Stimulated activated CD8-positive, alpha-beta memory T cell treated with anti-CD3 and anti-CD28 coated beads, Interleukin-15, amount 100 ng/mL, for 48 hours (primary cell): ENCODE measurements at places on chromosomes 1 and 21.

GRCh38 chr1:153460551-153460950, at the start of gene S100A7:
S100A7 (minus strand) TSS chr1:153460651; CDS start chr1:153459013, 1,638 bp downstream.
- DNase-seq = no peak

DNA sequence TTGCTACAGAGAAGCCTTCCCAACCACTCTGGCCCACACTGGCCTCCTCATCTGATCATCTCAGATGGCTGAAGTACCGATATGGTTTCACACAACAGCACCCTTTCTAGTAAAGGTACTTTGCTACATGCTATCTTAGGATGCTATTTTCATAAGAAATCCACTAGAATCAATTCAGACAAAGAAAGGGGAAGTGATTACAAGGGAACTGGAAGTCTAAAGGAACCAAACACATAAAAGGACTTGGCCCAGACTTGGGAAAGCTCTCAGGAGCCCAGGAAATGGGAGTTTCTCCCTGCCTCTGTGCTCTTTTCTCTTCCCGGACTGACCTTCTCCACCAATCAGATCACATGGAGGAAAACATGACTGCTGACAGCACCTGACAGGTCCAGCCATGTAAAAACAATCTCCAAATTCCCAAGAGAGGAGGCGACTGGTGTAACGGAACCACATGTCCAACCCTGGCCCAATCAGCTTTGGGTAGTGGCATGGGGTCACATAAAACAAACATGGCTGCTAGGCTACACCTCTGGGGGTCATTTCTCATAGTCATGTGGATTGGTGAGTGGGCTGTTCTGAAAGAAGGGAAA, 12.7 kb upstream of the FOXE3 start:
- no peak for DNase-seq

- no peak for DNase-seq
These were observed 4.2 kb downstream of the TTC39A start for GRCh38 chr1:51325878-51326755.

DNA sequence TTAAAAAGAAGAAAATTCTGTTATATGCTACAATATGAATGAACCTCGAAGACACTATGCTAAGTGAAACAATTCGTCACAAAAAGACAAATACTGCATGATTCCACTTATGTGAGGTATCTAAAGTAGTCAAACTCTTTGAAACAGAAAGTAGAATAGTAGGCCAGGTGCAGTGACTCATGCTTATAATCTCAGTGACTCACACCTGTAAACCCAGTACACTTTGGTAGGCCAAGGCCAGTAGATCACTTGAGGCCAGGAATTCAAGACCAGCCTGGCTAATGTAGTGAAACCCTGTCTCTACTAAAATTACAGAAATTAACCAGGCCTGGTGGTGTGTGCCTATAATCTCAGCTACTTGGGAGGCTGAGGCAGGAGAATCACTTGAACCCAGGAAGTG, 25.7 kb downstream of the EPHA10 start:
- no peak for DNase-seq

- no peak for DNase-seq
These were observed 33.5 kb upstream of the KLF17 start for GRCh38 chr1:44084998-44085675.

- DNase-seq = no peak
These were observed 4.4 kb downstream of the S100A8 start for GRCh38 chr1:153386500-153386901.

DNA sequence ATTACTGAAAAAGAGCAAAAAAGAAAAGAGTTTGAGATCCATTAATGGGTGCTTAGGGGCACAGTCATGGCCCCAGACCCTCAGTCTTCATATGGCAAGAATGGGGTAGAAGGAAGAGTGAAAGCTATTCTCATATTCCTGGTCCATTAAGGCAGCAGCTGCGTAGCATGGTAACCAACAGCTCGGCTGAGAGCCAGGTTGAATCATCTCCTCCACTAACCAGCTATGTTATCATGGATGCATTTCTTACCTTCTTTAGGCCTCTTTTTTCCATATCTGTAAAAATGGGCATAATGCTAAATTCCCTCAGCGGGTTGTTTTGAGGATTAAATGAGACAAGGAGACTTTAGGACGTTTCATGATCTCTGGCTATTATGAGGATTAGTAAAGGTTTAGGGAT, 15.0 kb upstream of the SARS1 start:
- no peak for DNase-seq

DNA sequence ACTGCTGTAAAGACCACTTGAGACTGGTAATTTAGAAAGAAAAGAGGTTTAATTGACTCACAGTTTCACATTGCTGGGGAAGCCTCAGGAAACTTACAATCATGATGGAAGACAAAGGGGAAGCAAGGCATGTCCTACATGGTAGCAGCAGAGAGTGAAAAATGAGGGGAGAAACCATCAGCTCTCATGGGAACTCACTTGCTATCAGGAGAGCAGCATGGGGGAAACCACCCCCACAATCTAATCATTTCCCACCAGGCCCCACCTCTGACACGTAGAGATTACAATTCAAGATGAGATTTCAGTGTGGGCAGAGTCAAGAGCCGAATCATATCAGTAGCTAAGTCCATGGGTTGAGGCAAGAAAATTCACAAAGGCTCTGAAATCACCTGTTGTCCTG, 23.8 kb upstream of the LYPD8 start:
- no peak for DNase-seq

DNA sequence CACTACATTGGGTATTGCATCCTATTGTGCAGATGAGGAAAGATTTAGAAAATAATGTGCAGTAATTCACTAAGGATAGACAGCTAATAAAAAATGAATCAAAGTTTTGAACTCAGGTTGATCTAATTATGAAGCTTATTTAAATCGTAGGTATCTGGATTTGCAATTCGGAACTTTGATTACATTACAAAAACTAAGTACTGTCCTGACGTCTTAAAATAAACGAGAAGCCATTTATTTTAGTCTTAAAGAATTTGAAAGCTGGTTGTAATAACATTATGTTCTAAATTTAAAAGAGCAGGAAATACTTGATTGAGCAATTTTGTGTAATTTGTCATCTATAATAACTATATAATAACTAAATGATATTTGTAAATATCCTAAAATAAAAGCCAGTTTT, 235.9 kb downstream of the TPR start:
- DNase-seq = no peak

- DNase-seq = no peak
These were observed 8.2 kb downstream of the SPATA46 start for GRCh38 chr1:162368451-162368850.

DNA sequence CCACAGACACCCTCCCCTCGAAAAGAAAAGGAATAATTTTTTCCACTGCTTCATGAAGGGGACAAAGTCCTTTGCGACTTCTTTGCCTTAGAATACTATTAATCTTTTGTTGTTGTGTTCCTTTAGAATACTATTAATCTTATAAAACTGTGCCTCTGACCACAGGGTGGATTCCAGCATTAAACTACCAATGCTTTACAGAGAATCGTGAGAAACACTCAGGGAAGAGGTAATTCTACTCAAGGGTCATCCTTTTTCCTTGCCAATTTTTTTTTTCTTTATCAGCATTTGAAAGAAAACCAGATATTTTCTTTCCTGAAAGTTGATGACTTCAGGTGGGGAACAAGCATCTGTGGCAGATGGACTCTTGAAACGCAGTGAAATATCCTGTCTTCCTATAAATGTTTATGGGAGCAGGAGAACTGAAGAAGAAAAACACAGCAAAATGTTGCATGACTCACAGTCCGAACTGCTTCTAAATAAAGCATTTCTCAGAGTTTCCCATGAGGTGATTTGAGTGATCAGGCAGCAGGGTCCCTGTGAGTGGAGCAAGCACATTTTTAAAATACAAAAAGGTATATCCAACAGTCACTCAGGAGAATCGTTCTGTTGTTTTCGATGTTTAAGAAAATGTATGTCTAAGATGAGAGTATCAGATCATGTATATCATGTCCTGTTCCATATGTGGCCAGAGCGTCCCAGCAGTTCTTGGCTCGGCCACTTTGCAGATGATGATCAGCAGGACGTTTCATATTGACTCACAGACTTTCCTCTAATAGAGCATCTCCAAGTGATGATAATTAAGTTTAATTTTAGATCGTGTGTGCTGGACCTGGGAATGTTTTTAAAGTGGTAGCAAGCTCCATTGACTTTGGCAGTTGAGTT, 154.2 kb upstream of the RUNX1 start:
- no peak for DNase-seq
